ENCODE measurements at places on chromosomes 3 and 15.

DNA sequence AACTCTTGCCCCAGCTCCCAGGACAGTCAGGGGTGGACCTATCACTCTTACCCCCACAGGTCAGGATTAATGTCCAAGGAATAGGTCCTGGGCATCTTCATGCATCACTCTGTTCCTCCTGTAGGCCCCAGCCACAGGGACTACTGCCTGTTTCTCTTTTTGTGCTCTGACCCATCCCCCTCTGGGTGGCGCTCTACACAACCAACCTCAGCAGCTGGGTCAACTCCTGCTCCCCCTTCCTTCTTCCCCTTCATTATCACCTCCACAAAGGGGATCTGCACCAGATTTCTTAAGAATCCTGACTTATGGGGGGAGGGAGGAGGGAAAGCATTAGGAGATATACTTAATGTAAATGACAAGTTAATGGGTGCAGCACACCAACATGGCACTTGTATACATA, 12.2 kb upstream of the TRANK1 start:
- DNase-seq, result no peak

DNA sequence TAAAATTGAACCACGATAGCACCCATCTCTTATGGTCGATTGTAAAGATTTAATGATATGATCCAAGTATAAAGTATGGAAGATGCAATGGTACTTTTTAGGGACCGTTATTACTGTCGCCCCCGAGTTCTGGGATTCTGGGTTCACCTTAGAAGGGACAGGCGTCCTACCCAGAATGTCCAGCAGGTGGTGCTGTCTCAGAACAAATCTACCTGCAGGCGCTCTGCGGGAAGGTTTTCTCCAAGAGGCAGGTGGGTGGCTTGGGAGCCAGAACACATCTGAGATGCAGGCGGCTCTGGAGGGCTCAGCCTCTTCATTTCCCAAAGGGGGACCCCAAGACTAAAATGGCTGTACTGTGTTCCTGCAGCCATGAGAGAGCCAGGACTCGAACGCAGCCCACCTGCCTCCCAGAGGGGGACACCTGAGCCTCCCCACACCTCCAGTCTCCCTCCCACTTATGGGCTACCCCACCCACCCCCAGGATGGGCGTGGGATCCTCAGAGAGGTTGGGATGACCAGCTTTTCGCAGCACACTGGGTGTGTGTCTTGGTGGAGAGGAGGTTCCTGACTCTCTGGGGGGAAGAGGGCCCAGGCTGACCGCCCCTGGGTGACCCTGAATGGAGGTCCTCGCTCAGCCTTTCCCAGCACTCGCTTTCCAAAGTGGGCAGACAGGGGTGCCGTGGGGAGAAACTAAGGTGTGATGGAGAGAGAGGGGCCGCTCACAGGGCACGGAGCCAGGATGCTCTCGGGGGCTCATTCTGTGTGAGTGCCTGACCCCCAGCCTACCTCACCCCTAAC, 28.1 kb upstream of the CORO2B start:
- no peak for DNase-seq

DNA sequence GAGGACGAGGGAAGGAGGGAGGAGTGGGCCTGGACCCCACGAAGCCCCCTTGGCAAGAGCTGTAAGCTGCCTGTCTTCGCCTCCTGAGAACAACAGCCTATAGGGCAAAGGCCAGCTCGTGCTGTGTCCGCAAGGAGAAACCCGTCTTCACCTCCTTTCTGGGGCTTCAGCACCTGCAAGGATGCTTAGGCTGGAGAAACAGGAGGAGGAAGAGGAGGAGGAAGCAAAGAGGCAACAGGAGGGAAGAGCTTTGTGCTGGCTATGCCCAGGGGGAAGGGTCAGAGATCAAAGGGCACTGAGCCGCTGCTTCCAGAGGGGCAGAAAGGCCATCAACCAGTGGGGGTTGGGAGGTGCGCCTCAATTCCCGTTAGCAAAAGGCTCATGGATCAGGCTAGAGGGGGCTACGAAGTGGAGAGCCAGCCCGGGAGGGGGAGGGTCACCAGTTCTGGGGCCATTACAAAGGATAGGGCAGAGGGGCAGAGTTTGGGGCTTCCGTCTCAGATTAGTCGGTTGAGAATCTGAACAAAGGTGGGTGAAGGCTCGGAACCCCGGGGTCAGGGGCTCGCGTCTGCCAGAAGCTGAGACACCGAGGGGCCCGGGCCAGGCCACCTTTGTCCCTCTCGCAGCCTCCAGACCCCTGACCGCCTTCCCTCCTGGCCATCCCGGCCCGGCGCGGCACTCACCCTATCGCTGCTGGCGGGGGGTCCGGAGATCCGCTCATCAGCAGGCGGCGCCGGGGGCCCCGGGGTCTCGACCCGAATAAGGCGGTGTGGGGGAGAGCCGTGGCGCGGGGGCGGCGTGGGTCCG, 792 bp downstream of the SHF start:
- no peak for DNase-seq

DNA sequence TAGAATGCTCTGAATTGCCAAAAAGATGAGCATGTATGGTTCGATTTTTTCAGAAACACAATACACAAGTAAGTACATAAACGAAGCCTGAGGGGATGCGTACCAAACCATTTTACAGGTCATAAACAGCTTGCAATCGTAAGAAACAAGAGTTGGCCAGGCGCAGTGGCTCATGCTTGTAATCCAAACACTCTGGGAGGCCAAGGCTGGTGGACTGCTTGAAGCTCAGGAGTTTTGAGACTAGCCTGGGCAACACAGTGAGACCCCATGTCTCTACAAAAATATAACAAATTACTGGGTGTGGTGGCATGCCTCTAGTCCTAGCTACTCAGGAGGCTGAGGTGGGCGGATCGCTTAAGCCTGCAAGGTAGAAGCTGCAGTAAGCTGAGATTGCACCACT, 13.4 kb downstream of the TRA2B start:
- DNase-seq, result no peak

GRCh38 chr3:122825460-122825859, 30.6 kb downstream of the SLC49A4 start:
- no peak for DNase-seq

GRCh38 chr3:196528639-196529233, 13.6 kb upstream of the SMCO1 start:
- DNase-seq, result no peak

GRCh38 chr15:31214158-31214863, 112.3 kb upstream of the KLF13 start:
- DNase-seq, result no peak

Measured in cortex of kidney (tissue), 1 donor.